Stimulated activated CD8-positive, alpha-beta memory T cell treated with anti-CD3 and anti-CD28 coated beads, Interleukin-15, amount 100 ng/mL, for 48 hours (primary cell): ENCODE measurements at places on chromosomes 3 and 15.
A peak's percentile ranks its signal among the peaks of the same experiment; 100 is the strongest.

DNA sequence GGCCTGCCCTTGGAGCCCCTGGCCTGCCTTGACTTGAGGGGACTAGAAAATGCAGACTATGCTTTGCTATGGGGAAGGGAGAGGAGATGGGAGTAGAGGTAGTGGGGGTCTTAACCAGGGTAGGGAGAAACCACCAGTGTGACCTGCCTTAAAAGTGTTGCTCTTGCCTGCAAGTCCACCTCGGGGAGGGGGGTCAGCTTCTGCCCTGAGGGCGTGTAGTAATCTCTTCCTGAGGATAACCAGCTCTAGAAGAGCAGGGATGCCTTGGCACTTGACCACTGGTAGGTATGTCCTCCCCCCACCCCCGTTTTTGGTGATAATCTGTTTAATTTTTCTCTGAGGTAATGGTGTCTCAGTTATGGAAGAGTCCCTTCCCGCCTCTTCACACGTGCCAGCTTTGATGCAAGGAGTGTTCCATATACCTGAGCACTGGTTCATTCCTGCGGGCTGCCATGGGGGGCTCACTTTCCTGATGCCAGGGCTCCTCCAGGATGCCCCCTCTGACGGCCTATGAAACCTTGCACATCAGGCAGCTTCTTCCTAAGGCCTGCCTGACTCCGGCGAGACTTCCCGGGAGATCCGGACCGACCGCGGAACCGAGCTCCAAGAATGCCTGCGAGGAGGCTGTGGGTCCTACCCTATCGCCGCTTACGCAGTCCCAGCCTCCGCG lies 780 bp upstream of the P4HTM start:
- DNase-seq, result no peak

DNA sequence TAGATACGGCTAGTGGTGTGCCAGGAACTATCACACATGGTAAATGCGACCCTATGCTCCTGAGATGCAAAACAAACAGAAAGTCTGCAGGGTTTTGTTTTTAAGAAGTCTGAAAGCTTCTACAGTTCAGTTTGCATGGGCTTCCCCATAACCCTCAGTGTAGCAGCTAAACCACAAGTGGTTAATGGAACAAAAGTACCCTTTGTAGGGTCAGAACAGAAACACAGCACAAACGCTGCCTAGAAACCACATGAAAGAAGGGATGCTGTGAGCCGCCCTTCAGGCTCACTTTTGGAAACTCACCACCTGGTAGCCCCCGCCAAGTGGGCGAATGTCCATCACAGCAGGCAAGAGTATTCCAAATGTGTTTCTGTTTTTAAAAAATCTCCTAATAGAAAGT lies 46.2 kb downstream of the CTDSPL start:
- no peak for DNase-seq

DNA sequence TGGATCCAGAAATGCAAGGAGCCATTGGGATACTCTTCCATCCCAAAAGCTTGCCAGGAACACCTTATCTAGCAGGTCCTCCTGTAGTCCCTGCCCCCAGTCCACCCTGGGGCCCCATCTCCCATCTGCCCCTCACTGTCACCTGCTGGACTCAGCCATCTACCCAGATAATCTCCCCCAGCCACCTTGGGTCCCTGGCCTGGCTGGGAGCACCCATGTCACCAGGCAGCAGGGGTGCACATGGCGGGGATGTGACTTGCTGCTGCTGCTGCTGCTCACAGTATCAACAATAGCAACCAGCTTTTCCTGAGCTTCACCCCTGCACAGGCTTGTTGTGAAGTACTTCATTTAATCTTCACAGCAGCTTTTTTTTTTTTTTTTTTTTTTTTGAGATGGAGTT lies 12.6 kb downstream of the PTH1R start:
- DNase-seq, result no peak

GRCh38 chr3:55235416-55235815 lies 251.7 kb downstream of the WNT5A start:
- DNase-seq, result no peak

- no peak for DNase-seq
Measured at GRCh38 chr3:55426486-55426885, 60.6 kb downstream of the WNT5A start.

GRCh38 chr15:40439960-40440742 lies 602 bp upstream of the BAHD1 start:
- no peak for DNase-seq

DNA sequence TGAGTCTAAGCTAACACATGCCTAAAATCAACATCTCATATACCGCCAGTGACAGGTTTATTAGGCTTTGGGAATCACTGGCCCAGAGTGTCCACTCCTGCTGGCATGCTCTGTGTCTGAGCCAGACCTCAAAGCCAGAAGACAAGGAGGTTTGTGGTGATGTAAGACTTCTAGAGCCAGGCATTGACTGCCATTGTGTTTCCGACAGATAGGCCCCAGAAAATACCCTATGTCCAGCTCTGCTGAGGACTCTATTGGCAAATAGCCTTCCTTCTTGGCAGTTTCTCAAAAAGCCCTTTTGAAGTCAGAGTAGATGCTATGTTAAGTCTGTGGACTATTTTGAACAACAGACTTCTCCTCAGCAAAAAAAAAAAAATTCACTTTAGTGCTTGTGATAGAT lies 181.9 kb upstream of the UBE2E1 start:
- no peak for DNase-seq

- no peak for DNase-seq
Measured at GRCh38 chr3:4528320-4528719, 35.2 kb downstream of the ITPR1 start.

DNA sequence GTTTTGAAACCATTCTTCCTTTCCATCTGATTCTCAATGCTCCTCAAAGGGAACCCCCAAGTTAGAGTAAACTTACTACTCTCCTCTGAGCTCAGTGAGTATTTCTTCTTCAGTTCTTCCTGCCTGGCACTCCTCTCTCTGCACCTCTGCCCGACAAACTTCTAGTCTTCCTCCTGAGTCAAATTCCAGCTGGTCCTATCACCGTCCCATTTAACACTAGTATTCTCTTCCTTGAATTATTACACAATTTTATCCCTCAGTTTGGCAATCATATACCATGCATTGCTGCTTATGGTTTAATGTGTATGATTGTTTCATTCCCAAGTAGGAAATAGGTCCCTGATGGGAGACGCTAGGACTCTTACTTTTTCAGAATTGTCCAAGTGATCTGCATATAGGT lies 279.7 kb downstream of the MECOM start:
- DNase-seq, result no peak

DNA sequence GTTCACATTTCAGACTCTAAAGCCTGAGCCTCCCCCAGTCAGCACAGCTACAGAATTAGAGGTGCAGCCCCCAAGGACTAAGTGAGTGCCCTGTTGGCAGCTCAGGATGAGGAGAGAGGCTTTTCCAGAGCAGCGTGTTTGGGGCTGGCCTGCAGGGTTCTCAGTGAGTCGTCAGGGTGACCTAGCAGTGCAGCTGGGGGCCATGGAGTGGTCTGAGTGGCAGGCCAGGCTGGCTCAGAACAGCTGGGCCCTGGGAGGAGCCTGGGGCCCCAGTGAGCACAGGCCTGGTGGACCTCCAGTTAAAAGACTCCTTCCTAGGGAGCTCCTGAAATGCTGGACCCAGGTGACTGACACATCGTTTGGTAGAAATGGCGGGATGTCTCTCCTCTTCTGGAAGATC lies 108.3 kb downstream of the SLC49A4 start:
- no peak for DNase-seq

DNA sequence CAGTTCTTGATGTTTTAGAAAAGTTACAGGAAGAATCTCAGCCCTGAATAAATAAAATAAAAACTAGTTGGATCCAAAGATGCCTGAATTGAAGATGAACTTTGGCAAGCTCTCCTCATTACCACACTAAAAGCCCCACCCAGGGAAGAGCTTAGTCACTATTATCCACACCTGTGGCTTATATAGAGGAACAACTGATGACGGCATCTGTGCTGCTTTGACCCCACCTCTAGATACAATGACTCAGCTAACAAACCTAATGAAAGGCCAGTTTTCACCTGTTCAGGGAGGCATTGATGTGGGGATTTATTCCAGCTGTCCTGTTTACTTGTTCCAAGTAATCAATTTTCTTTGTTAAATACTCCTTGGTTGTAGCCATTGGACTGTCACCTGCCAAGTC lies 604.7 kb upstream of the EPHA6 start:
- no peak for DNase-seq

- DNase-seq, result no peak
Measured at GRCh38 chr3:193730511-193730910, 137.5 kb downstream of the OPA1 start.

GRCh38 chr3:144852999-144853398 lies 881.4 kb downstream of the DIPK2A start:
- DNase-seq, result no peak

DNA sequence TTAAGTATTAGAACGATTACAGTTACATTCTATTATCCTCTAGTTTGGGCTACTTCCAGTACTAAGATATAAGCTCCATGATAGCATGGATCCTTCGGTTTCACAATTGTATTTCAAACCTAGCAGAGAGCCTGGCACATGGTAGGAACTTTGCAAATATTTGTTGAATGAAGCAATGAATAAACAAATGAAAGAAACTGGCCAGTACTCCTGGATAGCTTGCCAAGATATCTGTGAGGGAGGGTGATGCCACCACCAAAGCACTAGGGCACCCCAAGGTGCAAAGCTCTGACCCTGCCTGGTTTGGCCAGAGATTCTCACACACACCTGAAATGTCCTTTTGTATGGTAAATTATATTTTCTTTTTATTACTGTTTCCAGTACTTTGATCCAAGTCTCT lies 44.3 kb upstream of the PLAAT1 start:
- no peak for DNase-seq

DNA sequence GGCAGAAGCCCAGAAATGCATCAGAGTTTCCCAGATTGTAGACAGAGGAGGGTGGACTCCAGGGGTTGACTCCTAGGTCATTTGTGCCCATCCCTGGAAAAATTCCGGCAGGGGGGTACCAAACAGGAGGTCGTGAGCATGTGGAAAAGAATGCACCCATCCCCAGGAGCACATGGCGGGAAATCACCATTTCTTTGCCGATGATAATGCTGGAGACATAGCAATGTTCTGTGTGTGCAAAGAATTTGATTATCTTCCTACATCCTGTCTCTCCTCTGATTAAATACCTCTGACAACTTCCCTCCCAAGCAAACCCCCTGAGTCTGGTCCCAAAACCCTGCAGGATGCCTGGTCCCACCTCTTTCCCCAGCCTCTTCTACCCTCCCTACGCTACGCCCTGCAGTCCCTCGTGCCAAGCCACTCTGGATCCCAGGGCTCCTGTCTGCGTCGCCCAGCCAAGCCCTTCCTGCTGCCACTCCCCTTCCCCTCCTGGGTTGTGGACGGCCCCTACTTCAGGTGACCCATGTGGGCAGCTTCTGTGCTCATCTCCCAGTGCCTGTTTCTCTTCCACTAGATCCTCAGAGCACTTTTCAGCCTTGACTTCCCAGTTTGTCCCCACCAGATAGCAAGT lies 15.8 kb downstream of the WNT7A start:
- no peak for DNase-seq

DNA sequence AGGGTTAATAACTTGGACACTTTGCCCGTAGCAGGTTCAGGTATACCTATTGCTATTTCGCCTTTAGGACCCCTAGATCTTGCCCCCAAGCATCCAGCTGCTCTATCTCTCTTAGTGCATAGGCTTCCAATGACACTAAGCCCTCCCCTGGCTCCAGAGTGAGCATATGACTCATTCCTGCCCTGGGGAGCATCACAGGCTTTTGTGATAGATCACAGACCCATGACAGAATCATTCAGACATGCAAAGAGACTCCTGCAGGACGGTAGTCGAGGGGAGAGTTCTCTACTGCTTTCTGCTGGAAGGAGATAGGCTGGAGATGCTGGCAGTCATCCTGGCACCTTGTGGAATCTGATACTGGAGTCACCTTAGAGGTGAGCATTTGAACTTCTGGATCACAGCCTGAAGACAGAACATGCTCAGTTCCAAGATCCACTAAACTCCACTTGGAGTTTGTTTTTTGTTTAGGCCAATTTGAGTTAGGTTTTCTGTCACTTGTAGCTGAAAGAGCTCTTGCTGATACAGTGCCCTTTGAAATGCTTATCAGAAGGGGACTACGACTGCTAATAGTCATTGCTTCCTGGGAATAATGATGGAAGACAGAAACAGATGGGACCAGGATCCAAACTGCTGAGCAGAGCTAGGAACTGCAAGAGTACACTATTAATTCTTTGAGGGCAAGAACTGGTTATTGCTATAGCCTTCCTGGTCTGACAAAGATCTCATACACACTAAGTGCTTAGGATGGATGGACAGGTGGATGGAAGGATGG lies 11.0 kb downstream of the LYSMD2 start:
- no peak for DNase-seq

DNA sequence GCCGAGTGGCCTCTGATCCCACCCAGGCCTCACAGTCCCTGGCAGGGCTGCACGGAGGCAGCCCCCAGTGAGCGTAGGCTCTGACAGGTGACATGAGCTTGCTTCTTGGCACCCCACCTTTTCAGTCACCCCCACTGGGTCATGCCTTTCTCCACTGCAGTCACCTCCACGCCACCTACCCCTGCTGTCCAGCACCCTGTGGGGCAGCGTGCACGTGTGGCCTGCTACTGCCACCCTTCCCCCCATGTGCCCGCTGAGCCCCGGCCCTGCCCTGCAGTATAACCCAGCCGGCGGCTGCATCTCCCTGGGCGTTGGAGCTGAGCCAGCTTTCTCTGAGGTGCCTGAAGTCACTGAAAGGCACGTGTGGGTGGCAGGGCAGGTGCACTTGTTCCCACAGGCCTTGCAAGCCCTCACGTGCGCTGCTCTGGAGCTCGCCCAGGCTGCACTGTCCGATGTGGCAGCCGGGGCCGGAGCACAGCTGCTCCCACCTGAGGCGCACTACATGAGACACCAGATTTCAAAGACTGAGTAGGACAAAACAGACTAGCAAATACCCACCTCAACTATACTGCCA lies 65.6 kb downstream of the NIPA2 start:
- no peak for DNase-seq

DNA sequence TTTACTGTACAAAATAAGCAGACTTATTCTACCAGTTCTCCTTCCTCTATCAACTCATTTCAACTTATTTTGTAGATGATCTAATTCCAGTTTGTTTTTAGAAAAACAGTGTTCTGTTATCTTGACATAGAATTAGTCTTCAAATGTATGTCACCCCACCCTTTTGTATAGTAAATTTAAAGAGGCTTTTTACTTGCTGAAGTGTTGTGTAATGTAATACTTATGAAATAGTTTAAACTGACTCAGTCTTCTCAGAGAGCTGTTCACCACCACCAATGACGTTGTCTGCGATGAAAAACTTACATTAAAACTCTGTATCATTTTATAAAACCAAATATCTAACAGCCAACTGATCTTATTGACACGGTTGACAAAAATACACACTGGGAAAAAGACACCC lies 82.9 kb downstream of the RAP2B start:
- no peak for DNase-seq

DNA sequence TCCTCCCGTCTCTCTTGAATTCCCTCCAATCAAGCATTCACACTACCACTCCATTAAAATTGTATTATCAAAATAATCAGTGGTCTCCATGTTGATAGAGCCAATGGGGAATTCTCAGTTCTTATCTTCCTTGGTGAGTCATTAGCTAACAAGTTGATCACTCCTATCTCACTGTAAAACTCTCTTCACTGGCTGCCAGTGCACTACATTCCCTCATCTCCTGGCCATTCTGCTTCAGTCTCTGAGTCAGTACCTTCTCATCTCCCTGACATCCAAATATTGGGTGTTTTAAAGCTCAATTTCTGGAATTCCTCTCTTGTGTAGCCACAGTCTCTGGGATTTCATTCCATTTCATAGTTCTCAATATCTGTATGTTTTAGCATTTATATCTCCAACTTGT lies 175.2 kb downstream of the ALDH1A2 start:
- DNase-seq, result no peak

GRCh38 chr3:48465531-48466378 lies 19.2 kb downstream of the ATRIP start:
- peak; percentile 78 for DNase-seq
